ENCODE measurements at places on chromosomes 4 and X.

DNA sequence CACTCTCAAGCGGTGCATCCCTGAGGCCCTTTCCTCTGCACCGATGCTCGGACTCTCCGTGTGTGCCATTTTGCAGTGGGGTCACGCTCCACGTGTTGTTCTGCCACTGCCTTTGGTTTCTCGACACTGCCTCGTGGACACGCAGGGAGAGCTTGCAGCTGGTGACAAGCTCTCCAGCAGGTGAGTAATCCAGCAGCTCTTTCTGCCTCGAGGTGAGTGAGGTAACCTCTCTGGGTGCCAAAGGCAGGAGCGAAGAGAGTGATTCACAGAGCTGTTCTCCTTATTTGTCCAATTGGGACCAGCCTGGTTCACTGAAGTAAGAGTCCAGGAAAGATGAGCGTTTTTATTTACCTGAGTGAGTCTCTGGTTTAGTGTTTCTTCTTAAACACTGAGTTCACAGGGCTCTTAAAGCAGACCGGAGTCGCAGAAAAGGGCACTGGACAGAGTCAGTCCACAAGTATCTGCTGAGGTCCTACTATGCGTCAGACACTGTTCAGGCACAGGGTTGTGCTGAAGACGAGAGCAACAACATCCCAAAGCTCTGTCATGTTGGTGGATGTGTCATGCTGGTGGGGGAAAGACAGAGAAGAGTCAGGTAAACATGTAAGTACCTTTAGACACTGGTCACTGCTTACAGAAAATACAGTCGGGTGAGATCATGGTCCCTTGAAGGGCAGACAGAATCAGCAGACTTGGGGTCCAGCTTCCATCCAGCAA, 61.8 kb downstream of the FHDC1 start:
- DNase-seq = no peak

DNA sequence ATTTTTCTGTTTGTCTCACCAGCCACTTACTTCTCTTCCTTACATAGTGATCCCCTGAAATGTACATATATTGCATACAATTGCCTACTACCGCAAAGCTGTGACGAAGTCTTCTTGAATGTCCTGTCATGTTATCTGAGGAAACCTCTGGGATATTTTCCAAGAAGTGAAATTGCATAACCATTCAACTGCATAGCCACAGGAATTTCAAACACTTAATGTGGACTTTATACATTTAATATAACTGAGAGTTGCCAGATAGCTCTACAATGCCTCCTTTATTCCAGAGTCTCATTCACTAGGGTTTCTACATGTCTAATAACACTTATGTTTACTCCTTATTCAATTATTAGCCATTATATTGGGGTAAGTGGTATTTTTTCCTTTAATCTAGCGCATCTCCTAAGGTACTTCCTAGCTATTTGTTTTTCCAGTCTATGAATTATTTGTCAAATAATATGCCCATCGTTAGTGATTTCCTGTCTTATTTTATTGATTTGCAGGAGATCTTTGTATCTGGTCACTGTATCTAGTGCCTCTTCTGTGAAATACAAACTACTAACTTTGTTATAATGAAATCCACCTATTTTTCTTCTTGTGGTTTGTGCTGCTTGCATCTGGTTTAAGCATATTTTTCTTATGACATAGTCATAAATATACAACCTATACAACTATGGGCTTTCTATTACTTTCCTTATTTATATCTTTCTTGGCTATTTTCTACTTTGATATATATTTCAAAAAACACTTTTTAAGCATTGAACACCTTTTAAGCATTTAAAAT, 69.2 kb upstream of the GRID2 start:
- DNase-seq = no peak

- DNase-seq = no peak
These were observed 18.2 kb upstream of the TNIP3 start for GRCh38 chr4:121182296-121182695.

- no peak for DNase-seq
These were observed 24.6 kb downstream of the PIGG start for GRCh38 chr4:523601-524000.

- DNase-seq = no peak
These were observed 67.9 kb downstream of the RBPJ start for GRCh38 chr4:26388671-26389070.

GRCh38 chrX:46588263-46588662, 14.7 kb downstream of the CHST7 start:
- no peak for DNase-seq

- no peak for DNase-seq
These were observed 241.0 kb upstream of the POF1B start for GRCh38 chrX:85620466-85620865.

GRCh38 chr4:153603258-153603657, 80.8 kb upstream of the TLR2 start:
- peak; percentile 30 for DNase-seq

GRCh38 chrX:133745349-133745748, 240.0 kb downstream of the GPC3 start:
- no peak for DNase-seq

GRCh38 chrX:18426004-18426320, 554 bp downstream of the CDKL5 start:
- no peak for DNase-seq

- no peak for DNase-seq
These were observed 41.0 kb downstream of the MID1 start for GRCh38 chrX:10579112-10580011.

- DNase-seq = no peak
These were observed 3.2 kb upstream of the NEK1 start for GRCh38 chr4:169615467-169616106.

GRCh38 chrX:12065251-12065650, 73.0 kb upstream of the FRMPD4 start:
- no peak for DNase-seq

DNA sequence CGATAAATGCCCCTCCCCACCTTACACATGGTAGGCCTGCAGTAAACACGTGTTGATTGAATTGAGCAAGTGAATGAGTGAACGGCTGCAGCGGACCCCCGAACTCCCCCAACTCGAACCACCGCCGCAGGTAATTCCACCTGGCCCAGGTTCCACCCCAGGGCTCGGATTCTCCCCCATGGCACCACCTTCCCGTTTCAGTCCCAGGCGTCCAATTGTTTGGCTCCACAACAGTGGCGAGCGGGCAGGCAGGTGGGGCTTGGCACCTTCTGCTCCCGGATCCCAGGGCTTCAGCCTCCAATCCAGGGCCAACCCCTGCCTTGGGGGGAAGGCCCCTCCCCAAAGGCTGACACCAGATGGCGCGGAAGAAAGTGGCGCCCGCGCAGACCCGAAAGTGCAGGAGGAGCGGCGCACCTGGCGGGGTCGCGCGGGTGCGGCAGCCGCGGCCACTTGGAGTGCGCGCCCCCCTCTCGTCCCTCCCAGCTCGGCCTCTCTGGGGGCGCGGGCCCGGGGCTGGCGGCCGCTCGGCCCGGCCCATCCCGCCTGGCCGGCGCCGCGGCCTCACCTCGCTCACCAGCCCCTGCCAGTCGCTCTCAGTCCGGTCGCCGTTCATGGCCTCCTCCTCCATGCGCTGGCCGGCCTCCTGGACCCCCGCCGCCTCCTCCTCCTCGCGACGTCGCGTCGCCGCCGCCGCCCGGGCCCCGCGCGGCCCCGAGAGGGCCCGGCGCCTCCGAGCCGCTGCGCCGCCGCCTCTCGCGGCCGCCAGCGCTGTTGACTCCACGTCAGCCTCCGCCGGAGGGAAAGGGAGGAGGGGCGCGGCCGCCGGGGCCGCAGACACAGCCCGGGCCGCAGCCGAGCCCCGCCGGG, at the start of gene CCDC149:
TSS of gene CCDC149 (minus strand) at position 791 of the 867 bp plus-strand sequence. CDS start at position 613, 178 bp downstream.
- no peak for DNase-seq

DNA sequence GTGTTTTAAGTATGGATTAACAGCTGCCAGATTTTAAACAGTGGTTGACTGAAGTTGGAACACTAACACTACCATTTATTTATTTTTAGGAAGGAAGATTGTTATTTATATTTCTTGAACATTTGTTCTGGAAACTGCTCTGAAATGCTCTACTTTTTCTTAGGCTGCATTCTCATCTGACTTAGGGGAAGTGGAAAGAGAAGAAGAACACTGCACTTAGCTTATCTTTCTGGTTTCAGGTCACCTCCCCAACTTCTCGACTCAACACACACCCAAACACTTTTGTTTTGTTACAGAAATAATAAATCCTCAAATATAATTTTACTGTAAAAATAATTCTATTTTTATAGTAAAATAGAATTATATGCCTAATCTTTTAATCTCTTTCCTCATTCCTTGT, 18.6 kb downstream of the BLTP1 start:
- no peak for DNase-seq

GRCh38 chr4:80913381-80913780, 117.1 kb upstream of the BMP3 start:
- DNase-seq = no peak

DNA sequence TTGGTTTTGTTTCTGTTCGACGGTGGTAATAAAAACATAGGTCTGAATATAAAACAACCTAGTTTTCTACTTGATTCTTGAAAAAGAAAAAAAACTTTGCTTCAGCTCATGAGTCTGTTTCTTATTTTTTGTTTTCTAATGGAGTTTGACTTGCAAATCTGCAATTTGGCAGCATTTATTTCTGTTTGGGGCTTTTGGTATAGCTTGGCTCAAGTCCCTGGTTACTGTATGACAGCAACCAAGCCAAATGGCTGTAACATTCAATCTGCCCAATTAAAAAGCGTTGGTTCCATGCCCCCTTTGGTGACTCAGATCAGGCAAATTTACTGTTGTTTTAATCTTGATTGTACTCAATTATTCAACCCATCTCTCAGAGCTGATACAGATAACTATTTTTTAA, 263.4 kb downstream of the GRIA3 start:
- no peak for DNase-seq

DNA sequence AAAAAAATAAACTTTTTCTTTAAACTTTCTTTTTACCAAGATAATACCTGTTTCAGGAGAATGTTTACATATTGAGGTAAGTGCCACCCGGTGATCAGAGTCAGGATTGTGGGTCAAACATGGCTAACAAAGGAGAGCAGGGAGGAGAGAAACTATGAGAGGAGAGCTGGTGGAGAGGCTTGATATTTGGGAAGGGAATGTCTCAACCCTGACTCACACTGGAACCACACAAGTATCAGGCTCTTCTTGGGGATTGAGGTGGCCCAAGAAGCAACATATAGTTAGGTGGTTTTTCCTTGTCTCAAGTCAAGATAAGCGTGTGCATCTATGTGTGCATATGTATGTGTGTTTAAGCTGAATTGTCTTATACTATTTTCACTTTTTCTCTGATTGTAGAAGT, 6.7 kb downstream of the TCEAL1 start:
- DNase-seq = no peak

All from stimulated activated CD4-positive, alpha-beta T cell treated with anti-CD3 and anti-CD28 coated beads, TNF-alpha, amount 100 ng/mL, for 24 hours (primary cell).